ENCODE measurements at places on chromosomes 6 and 20.

GRCh38 chr6:132414322-132414721, 13.0 kb upstream of the MOXD1 start:
- no peak for DNase-seq

- DNase-seq: no peak
Observed at GRCh38 chr20:19056909-19057308, 155.5 kb upstream of the SLC24A3 start.

GRCh38 chr6:43454696-43455530, 435 bp downstream of the DLK2 start:
- peak; percentile 71 for DNase-seq

GRCh38 chr6:56683882-56684281, 41.2 kb upstream of the DST start:
- no peak for DNase-seq

DNA sequence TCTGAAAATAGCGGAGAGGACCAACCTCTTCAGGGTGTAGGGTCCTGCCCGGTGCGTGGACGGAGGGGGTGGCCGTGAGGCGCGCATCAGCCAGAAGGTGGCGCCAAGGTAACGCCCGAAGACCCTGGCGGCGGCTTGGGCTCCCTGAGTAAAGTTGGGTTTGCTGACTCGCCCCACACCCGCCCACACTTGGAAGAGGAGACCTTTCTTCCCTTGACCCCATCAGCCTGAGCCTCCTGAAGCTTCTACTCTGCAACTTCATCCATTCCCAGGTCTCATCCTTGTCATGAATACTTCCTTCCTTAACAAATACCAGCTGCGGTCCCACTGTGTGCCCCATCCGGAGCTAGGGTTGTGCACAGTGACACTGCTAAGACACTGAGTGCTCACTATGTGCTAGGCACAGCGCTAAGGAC, 14.6 kb downstream of the CD40 start:
- peak; percentile 69 for DNase-seq

- DNase-seq: no peak
Observed at GRCh38 chr20:58524814-58525213, 9.6 kb upstream of the APCDD1L start.

DNA sequence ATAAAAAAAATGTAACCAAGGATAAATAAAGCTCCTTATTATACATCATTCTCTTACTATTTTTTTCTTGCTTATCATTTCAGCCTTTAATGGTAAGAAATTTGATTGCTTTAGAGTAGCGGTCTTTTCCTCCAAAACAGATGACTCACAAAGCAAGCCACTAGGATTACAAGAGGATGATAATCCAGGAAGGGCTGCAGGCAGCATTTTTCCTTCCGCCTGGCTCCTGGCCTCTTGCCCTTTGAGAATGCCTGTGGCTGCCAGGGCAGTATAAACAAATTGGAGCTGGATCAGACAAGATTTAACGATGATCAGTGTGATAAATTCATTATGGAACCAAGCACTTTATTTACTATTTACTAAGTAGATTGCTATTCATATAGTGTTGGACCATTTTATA, 9.7 kb upstream of the FBXL4 start:
- no peak for DNase-seq

DNA sequence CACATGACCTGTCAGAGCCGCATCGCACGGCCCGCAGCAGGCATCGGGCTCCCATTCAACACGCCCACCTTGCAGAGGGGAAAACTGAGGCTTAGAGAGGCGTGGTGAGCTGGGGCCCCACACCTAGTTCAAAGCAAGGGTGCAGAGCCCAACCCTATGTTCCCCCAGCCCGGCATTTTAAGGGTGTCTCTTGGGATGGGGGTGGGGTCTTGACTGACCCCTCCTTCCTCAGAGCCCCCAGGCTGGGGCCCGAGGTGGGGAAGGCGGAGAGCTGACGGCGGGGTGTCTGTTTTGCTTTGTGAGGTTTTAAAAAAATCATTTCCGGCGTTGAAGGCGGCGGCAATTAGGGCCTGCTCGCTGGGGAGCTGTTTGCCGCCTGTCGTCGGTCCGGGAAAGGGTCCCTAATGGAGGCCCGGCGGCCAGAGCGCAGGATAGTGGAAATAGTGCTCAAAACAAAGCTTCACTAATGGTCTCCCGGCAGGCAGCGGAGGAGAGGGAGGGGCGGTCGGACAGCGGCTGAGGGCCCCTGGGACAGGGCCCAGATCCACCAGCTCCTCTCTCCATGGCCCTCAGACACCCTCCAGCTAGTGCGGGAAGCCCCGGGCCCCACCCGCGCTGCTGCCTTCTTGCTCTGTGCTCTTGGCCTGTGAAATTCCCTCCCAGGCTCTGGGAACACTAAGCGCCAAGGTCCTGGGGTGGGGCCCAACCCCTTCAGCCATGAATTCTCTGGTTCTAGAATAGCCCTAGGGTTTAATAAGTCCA, 11.9 kb downstream of the VSTM2L start:
- no peak for DNase-seq

- no peak for DNase-seq
Observed at GRCh38 chr6:80550281-80550680, 443.8 kb downstream of the BCKDHB start.

- no peak for DNase-seq
Observed at GRCh38 chr20:2305029-2305428, 9.2 kb downstream of the TGM3 start.

All from GM18507 (cell line).